Gastrocnemius medialis (tissue), 4 donors: ENCODE measurements at places on chromosomes 7 and 10. TPM values are rescaled to one million over a fixed set of nuclear protein-coding genes. Genes with fewer than 3 reads are reported as not detected.

DNA sequence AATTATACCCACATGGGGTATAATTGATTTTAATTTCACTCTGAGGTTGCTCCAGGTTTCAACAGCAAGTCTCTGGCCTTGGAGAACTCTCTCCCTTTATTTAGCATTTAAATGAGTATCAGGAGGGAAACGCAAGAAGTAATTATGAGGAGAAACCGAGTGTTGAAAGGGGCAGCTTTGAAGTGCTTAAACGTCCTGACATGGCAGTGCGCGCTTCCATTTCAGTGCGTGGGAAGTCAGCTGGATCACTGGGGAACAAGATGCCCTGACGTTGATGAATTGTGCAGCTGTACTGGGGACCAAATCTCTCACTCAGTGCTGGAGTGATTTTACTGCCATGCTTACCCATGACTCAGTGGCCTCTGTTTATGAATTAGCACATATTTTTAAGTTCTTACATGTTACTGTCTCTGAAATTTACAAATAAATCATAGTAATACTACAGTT, 106.0 kb upstream of the PRR15 start:
- no peaks in the 10 kb centered on the region for H3K36me3 ChIP-seq
- no peaks in the 10 kb centered on the region for H3K27me3 ChIP-seq
- no peak overlapping the region for H3K27ac ChIP-seq
- H3K4me1 ChIP-seq = no peaks in the 10 kb centered on the region
- H3K4me3 ChIP-seq = no peak overlapping the region

The ZDHHC4 gene
- total RNA-seq = 85.3 TPM

DNA sequence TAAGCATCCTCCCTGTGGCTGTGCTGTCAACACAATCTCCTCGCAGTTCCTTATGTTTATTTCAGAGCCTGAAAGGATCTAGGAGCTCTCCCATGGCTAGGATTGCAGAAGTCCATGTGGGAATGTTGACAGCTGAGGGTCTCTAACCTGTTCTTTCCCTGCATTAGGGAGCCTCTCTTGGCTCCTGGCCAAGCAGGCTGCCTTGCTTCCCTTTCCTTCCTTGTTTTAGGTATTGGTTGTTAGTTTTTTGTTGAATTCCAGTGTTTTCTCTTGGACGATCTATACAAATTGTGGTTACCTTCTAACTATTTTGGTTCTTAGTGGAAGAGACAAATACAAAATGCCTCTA, 171.8 kb downstream of the MLLT10 start:
- no peaks in the 10 kb centered on the region for H3K27me3 ChIP-seq
- no peak for DNase-seq
- no peak overlapping the region for H3K27ac ChIP-seq
- H3K36me3 ChIP-seq = no peaks in the 10 kb centered on the region
- no peak overlapping the region for H3K4me3 ChIP-seq

- no peaks in the 10 kb centered on the region for H3K27me3 ChIP-seq
- no peaks in the 10 kb centered on the region for H3K4me1 ChIP-seq
- no peaks in the 10 kb centered on the region for H3K36me3 ChIP-seq
- H3K27ac ChIP-seq = no peak overlapping the region
- no peak overlapping the region for H3K4me3 ChIP-seq
Measured at GRCh38 chr7:83055197-83055596, 107.5 kb downstream of the PCLO start.

The DHTKD1 gene
- 45.7 TPM for total RNA-seq

The GSTO2 gene
- not detected for total RNA-seq

GRCh38 chr7:7970531-7971307, 2.1 kb downstream of the GLCCI1 start:
- peak overlapping the region; percentile 98 for H3K27ac ChIP-seq
- peak overlapping the region; percentile 60 for H3K4me3 ChIP-seq
- no peak for DNase-seq
- H3K27me3 ChIP-seq = no peaks in the 10 kb centered on the region
- H3K36me3 ChIP-seq = no peaks in the 10 kb centered on the region

DNA sequence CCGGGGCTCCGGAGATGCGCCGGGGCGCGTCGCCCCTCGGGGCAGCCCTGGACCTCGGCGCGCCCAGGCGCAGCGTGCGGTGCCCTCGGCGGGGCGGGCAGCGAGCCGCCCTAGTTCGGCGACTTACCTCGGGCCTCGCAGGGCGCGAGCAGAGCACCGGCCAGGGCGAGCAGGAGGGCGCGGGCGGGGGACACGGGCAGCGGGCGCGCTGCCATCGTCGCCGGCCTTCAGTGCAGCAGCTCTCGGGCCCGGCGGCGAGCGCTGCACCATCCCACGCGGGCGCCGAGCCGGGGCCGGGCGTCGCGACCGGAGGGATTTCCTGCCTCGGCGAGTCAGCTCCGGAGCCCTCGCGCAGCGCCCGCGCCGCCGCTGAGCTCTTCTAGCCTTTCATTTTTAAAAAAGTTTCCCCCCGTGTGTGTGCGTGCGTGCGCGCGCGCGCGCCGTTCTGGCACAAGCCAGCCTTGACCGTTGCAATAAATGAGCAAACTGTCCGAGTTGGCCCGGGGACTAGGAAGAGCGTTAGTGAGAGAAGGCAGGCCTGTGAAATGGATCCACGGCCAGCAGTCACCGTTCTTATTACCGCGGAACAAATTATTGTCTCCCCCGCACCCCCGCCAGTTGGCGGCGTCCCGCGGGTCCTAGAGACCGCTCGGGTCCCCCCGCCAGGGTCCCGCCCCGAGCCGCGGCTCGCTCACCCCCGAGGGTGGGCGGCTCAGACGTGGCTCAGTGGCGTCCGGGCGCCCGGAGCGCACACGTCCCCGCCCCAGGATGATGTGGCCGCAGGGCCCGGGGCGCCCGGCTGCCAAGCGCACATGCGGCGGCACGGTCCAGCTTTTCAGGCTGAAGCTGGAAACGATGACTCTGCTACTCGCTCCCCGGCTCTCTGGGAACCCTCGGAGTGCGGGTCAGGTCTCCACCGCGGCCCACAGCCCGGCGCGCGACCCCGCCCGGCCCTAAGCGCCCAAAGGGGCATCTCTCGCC, at the start of gene ADAM12:
ADAM12 (minus strand) TSS at position 547 of the 981 bp plus-strand sequence; CDS start at position 215, 332 bp downstream.
- peak within 1 kb of the TSS; percentile 34 for H3K4me3 ChIP-seq
- H3K27ac ChIP-seq = no peak within 1 kb of the TSS
- H3K27me3 ChIP-seq = peaks cover 20% of the 10 kb centered on the region
- DNase-seq = no peak
- no peaks in the 10 kb centered on the region for H3K4me1 ChIP-seq
- H3K36me3 ChIP-seq = no peaks in the 10 kb centered on the region

- H3K27ac ChIP-seq = no peak overlapping the region
- DNase-seq = no peak
- H3K36me3 ChIP-seq = no peaks in the 10 kb centered on the region
- no peak overlapping the region for H3K4me3 ChIP-seq
- H3K4me1 ChIP-seq = no peaks in the 10 kb centered on the region
Measured at GRCh38 chr7:54904986-54905385, 113.8 kb upstream of the EGFR start.

DNA sequence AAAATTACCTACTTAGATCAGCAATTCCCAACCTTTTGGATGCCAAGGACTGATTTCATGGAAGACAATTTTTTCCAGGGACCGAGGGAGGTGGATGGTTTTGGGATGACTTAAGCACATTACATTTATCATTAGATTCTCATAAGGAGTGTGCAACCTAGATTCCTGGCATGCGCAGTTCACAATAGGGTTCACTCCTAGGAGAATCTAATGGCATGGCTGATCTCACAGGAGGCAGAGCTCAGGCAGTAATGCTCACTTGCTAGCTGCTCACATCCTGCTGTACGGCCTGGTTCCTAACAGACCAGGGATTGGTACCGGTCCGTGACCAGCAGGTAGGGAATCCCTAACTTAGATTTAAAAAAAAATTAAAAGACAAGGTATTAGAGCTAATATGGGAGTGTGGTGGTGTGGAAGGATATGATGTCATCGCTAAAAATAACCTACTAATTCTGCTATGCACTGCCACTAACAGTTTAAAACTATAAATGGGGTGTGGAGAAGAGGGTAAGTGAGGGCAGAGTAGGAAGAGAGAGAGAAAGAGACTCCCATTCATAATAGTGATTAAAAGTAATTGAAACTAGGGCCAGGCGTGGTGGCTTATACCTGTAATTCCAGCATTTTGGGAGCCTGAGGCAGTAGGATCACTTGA, 282.7 kb downstream of the BAMBI start:
- no peak for DNase-seq
- no peak overlapping the region for H3K4me3 ChIP-seq
- H3K36me3 ChIP-seq = no peaks in the 10 kb centered on the region

DNA sequence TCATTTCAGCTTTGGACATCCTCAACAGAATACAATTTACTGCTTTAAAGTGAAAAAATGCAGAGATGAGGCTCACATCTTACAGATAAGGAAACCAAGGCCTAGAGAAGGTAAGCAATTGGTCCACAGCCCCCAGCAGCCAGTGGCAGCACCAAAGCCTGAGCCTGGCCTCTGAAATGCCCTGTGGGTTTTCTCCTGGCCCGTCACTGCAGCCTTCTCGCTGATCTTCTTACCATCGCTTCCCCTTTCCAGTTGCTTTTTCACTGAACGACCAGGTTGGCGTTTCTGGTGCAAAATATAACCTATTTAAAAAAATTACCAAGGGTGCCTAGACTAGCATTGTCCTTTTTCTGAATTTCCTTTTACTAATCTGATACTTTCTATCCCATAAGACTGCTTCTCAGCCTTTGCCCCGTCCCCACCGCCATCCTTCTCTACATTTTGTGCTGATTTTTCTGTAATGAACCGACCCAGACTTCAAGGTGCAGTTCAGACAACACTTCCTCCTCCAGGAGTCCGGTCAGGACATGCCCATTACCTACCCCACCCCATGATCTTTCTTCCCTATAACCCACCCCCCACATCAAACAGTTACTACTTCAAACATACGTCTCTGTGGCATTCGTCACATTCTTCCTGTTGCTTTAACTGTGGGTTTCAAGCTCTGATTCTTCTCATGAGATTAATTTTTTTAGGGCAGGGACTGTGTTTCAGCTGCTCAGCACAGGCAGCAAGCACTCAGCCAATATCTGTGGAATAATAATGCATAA, 289.4 kb downstream of the DNAJB6 start:
- no peaks in the 10 kb centered on the region for H3K36me3 ChIP-seq
- H3K4me3 ChIP-seq = no peak overlapping the region
- DNase-seq = no peak
- H3K4me1 ChIP-seq = no peaks in the 10 kb centered on the region
- H3K27ac ChIP-seq = no peak overlapping the region

- H3K4me3 ChIP-seq = no peak overlapping the region
- no peak for DNase-seq
- H3K27ac ChIP-seq = no peak overlapping the region
- H3K4me1 ChIP-seq = peaks cover 25% of the 10 kb centered on the region
Measured at GRCh38 chr7:41956705-41957104, 253.8 kb upstream of the INHBA start.

DNA sequence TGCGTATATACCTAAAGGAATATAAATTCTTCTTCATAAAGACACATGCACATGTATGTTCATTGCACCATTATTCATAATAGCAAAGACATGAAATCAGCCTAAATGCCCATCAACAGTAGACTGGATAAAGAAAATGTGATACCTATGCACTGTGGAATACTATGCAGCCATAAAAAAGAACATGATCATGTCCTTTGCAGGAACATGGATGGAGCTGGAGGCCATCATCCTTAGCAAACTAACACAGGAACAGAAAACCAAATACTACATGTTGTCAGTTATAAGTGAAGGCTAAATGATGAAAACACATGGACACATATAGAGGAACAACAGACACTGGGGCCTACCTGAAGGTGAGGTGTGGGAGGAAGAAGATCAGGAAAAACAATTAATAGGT, 48.7 kb downstream of the GPR37 start:
- H3K27ac ChIP-seq = no peak overlapping the region
- no peak for DNase-seq
- no peaks in the 10 kb centered on the region for H3K4me1 ChIP-seq
- H3K36me3 ChIP-seq = no peaks in the 10 kb centered on the region
- no peak overlapping the region for H3K4me3 ChIP-seq
- no peaks in the 10 kb centered on the region for H3K27me3 ChIP-seq

DNA sequence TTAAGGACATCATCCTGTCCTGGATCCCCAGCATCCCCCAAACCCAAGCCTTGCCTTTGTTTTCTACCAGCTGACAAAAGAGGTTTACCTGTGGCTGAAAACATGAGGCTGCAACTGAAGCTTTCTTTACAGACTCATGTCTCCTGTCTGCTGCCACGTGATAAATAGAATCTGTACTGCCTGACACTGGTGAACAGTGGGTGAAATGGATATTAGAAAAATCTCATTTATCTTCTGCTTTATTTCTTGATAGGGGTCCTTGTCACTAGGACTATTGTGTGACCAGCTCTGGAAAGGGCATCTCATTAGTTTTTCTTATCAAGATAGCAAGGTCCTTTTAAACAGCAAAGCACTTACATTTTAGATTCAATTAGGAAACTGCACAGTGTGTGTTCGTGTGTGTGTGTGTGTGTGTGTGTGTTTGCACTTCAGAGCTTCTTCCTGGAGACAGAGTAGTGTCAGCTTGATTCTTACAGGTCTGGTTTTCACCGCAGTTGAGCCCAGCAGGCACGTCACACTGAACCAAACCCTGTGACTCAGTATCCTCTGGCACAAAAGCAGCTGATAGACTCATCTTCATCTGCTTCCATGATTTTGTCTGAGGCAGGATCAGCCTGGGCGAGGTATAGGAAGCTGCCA, 373.5 kb upstream of the CELF2 start:
- no peak for DNase-seq
- peak overlapping the region; percentile 69 for H3K27ac ChIP-seq
- no peak overlapping the region for H3K4me3 ChIP-seq
- no peaks in the 10 kb centered on the region for H3K36me3 ChIP-seq
- peaks cover 23% of the 10 kb centered on the region for H3K4me1 ChIP-seq
- no peaks in the 10 kb centered on the region for H3K27me3 ChIP-seq

DNA sequence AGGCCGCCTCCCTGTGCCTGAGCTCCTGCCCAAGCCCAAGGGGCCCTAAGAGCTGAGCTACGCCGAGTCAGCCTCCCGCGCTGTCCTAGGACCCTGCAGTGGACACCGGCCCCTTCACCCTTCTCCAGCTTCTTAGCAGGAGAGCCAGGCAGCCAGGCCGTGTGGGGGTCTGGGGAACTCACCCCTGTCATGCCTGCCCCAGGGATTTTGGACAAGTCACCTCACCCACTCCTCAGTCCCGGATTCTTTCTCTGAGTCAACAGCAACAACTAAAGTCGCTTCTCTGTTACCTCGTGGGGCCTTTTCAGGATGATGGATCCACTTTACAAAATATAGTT, 79.3 kb downstream of the MKI67 start:
- no peaks in the 10 kb centered on the region for H3K4me1 ChIP-seq
- no peaks in the 10 kb centered on the region for H3K27me3 ChIP-seq
- no peaks in the 10 kb centered on the region for H3K36me3 ChIP-seq
- no peak overlapping the region for H3K4me3 ChIP-seq

- no peak overlapping the region for H3K4me3 ChIP-seq
- H3K27ac ChIP-seq = no peak overlapping the region
- H3K27me3 ChIP-seq = no peaks in the 10 kb centered on the region
Measured at GRCh38 chr7:75631711-75632110, 107.0 kb downstream of the HIP1 start.

- H3K27ac ChIP-seq = no peak overlapping the region
- H3K4me3 ChIP-seq = no peak overlapping the region
- H3K36me3 ChIP-seq = no peaks in the 10 kb centered on the region
- H3K4me1 ChIP-seq = no peaks in the 10 kb centered on the region
Measured at GRCh38 chr7:52273685-52274610, 761.5 kb upstream of the POM121L12 start.

The SLC26A5 gene
- total RNA-seq = not detected

GRCh38 chr10:86698207-86698940, 30.1 kb downstream of the LDB3 start:
- H3K36me3 ChIP-seq = peaks cover 68% of the 10 kb centered on the region
- H3K27me3 ChIP-seq = no peaks in the 10 kb centered on the region
- no peak overlapping the region for H3K4me3 ChIP-seq
- H3K27ac ChIP-seq = peak overlapping the region; percentile 56

GRCh38 chr10:132675031-132675740, 110.8 kb downstream of the NKX6-2 start:
- no peaks in the 10 kb centered on the region for H3K27me3 ChIP-seq
- no peak for DNase-seq
- no peak overlapping the region for H3K4me3 ChIP-seq
- no peaks in the 10 kb centered on the region for H3K4me1 ChIP-seq
- no peak overlapping the region for H3K27ac ChIP-seq
